Activated CD4-positive, CD25-positive, alpha-beta regulatory T cell (primary cell): ENCODE measurements at places on chromosomes 2 and 18.

DNA sequence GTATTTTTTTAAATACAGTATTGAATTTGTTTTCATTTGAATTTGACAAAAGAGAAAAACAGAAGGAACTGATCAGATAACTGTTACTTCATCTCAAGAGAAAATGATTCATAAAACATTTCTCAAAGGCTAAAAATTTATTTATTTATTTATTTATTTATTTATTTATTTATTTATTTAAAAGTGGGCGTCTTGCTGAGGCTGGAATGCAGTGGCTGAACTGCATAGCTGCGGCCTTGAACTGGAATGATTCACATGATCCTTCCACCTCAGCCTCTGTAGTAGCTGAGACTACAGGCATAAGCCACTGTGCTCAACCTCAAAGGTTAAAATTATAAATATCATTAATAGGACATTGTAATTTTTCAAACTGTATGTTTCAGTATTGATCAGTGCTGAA is 4.5 kb upstream of the PUM2 start:
- no peak for DNase-seq

GRCh38 chr2:241314226-241315092 is 1.0 kb downstream of the HDLBP start:
- no peak for DNase-seq

- no peak for DNase-seq
Measured at GRCh38 chr18:12531749-12532148, 124.0 kb downstream of the PRELID3A start.

DNA sequence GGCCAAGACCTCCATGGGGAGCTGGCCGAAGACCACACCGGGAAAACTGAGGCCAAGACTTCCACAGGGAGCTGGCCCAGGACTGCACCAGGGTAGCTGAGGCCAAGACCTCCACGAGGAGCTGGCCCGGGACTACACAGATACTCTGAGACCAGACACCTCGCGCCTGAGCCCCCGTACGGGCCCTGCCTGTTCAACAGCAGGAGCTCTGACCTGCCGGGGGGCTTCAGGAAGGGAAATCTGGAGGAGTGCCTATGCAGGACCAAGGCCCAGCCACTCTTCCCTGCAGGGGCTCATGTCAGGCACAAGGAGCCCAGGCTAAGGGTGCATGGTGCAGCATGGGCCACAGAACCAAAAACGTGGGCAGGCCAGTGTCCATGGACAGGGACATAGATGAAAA is 151.6 kb downstream of the TMEM18 start:
- no peak for DNase-seq

DNA sequence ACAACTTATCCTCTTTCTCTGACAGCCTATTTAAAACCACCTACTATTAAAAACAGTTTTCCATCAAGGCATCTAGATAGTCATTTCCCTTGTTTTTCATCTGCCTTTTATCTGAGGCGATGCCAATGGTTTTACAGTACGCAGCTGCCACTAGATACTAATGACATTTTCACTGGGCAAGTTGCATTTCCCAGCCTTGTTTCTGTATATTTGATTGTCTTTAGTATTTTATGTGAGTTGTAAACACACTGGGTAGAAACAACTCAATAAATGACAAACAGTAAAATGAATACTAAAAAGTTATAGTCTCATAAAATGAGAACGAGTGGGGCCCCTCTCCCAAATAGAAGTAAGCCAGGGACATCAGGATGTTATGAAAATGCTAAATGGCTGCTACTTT is 8.9 kb upstream of the DARS1 start:
- no peak for DNase-seq

DNA sequence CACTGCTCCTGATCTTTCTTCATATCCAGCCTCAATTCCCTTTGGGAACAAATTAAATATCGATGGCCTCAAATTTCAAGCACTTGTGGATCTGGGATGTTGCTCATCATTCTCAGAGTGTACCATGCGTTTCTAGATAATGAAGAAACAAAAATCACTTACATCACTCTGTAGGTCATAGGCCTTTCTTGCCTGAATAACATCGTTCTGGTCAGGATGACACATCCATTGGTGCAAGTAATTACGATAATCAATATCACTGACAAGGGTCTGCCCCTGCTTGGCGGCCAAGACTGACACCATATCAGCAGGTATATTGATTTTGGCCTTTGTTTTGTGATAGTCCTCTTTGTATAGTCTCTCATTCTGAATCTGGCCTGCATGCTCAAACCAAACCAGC is 157.3 kb downstream of the RIF1 start:
- no peak for DNase-seq

- DNase-seq = no peak
Measured at GRCh38 chr18:46859855-46860254, 57.5 kb downstream of the PIAS2 start.

GRCh38 chr2:206488623-206489022 is 45.3 kb downstream of the ADAM23 start:
- no peak for DNase-seq

GRCh38 chr2:224951723-224952481 is 90.4 kb downstream of the DOCK10 start:
- DNase-seq = no peak

DNA sequence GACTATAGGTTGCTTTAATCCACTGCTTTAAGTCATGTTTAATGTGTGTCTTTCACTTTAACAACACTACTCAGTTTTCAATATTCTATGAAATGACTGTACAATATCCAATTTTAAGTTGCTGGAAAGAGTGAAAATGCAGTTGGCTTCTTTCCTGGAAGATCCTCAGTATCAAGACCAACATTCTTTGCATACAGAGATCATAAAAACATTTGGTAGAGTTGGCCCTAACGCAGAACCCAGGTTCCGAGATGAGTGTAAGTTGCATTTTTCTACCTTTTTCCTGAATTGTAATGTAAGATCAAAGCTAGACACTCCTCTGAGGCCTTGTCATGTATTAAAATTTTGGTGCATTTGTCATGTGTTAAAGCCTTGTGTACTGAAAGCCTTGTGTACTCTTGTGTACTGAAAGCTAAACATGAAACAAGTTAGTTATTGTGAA is 42.9 kb upstream of the TNFRSF11A start:
- no peak for DNase-seq

DNA sequence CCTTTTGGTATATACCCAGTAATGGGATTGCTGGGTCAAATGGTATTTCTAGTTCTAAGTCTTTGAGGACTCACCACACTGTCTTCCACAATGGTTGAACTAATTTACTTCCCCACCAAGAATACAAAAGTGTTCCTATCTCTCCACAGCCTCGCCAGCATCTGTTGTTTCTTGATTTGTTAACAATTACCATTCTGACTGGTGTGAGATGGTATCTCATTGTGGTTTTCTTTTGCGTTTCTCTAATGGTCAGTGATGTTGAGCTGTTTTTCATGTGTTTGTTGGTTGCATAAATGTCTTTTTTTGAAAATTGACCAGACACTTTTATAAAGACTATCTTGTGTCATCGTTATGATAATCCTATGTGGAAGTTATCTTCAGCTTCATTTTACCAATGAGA is 16.0 kb upstream of the ATP8B1 start:
- DNase-seq = no peak

DNA sequence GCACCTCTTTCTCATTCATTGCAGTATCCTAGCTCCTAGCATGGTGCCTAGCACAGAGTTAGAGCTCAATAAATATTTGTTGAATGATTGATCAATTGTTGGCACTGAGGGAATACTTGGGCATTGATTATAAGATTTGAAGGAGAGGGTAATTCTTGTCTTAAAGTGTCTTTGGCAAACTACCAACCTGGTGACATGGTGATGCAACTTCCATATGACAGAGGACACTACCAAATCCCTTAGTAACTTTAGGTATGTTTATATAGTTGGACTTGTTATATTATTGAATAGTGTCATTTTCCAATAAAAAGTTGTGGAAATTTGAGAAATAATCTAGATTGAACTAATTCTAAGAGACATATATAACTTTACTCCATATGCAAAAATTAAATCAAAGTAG is 58.6 kb upstream of the CHMP1B start:
- no peak for DNase-seq

- no peak for DNase-seq
Measured at GRCh38 chr18:25305584-25305983, 46.4 kb downstream of the ZNF521 start.

- no peak for DNase-seq
Measured at GRCh38 chr2:241818943-241819270, 9.9 kb downstream of the NEU4 start.

GRCh38 chr2:127577973-127578372 is 42.5 kb downstream of the MYO7B start:
- no peak for DNase-seq

GRCh38 chr2:47686018-47686417 is 96.9 kb upstream of the MSH6 start:
- DNase-seq = no peak

GRCh38 chr18:48216639-48217257 is 192.4 kb downstream of the ZBTB7C start:
- DNase-seq = no peak

DNA sequence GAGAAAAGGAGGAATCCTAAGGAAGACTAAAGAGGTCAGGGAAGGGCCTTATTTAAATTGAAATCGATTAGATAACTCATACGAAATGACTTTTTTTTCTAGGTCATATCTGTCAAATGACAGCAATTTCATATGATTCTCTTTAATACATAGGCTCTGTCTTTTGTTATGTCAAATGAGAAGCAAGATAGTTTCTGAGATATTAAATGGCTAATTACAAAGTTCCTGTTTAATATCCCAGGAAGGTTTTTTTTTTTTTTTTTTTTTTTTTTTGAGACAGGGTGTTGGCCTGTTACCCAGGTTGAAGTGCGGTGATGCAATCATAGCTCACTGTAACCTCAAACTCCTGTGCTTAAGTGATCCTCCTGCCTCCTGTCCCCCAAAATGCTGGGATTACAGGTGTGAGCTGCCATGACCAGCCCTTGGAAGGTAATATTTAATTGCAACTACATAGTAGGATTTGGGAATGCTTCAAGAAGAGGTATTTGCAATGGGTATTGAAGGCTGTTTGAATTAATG is 48.0 kb upstream of the RMND5A start:
- DNase-seq = no peak

GRCh38 chr18:48866028-48866733 is 84.6 kb downstream of the SMAD7 start:
- DNase-seq = no peak

DNA sequence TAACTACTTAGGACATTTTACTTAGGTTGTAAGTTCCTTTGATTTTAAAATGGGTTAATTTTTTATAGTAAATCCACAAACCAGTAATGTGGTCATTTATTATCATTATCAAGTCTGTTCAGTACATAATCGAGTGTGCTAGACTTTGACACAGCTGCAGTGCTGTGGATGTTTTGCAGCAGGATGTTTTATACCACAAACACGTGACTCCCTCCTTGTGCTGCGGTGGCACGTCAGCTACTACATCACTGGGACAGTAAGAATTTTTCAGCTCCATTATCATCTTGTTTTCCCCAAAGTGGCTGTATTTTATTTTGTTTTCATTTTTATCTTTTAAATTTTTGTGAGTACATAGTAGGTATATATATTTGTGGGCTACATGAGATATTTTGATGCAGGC is 70.0 kb downstream of the ATP9B start:
- no peak for DNase-seq

GRCh38 chr18:25701821-25702220 is 349.9 kb upstream of the ZNF521 start:
- no peak for DNase-seq

- no peak for DNase-seq
Measured at GRCh38 chr2:216690853-216691741, 4.3 kb downstream of the IGFBP5 start.

GRCh38 chr2:134714228-134714627 is 4.6 kb downstream of the TMEM163 start:
- no peak for DNase-seq

DNA sequence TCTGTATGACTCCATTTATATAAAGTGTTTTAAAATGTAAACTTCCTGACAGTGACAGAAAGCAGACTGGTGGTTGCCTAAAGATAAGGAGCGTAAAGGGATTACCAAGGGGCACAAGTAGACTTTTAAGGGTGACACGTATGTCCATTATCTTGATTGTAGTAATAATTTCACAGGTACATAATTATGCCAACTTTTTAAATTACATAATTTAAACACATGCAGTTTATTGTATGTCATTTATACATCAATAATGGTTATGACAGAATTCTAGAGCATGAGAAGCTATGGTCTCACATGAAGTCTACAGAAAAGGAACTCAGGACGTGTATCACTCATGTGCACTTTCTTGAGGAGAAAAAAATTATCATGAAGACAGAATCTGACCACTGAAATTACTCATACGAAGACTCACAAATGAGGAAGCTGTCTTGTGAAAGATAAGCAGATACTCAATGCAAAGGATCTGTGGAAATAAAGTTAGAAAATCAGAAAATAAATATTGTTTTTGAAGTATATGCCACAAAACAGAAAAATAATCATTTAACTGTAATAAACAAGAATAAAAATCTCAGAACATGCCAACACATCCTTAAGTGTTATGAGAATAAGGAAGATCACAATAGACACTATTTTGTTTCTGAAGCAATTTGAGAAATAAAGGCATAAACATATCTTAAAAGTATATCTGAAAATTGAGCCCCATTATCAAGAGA is 84.4 kb downstream of the TMEM131 start:
- DNase-seq = no peak

- no peak for DNase-seq
Measured at GRCh38 chr2:42903821-42904575, 111.6 kb upstream of the HAAO start.
